GM13977 (cell line): ENCODE measurements at places on chromosomes 11 and 22.

- peak; percentile 28 for DNase-seq
Observed at GRCh38 chr11:112085822-112086421, 634 bp downstream of the TIMM8B start.

DNA sequence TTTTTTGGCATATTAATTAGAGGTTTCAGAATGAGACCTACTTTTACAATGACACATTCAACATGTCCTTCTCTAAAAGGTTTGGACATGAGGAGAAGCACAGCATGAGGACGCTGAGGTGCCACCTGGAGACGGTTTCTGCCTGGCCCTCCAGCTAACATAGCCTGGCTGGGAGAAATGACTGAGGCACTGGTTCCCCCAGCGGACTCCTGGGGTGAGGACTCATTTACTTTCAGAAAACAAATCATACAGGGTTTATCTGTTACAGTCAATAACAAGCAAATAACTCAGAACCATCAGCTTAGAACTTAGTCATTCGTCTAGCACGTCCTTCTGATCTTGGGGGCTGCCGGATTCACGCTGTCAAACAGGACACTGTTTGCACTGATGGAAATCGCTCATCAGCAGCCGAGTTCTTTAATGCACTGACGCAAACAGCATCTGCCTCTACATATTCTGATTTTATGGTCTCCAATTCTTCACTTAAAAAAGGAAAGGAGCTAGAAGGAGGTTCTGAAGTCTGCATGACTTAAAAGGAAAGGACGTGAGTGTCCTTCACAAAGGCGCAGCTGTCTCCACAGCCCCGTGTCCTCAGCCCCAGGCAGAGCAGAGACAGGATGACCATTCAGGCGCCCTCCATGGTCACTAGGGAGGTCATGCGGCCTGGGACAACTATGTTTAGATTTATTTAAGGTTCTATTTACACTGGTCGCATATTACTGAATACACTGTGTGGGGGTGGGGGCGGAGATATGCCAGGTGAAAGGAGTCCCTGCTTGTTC is 44.2 kb downstream of the CERK start:
- no peak for DNase-seq

- DNase-seq: no peak
Observed at GRCh38 chr11:113547739-113548138, 72.5 kb upstream of the DRD2 start.

DNA sequence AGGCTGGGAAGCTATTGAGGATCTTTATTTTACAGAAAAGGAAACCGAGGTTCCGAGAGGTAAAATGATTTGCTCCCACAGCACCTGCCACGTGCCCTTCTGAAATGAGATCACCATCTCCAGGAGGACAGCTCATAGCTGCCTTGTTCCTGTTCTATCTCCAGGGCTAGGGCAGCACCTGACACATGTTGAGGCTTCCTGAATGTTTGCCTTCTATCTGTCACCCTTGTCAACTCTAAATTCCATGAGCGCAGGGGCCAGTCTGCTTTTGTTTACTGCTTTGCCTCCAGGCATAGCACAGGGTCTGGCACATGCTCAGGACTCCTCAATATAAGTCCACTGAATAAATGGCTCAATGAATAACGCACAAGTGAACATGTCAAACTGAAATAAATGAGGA is 24.1 kb downstream of the ASCC2 start:
- DNase-seq: no peak

DNA sequence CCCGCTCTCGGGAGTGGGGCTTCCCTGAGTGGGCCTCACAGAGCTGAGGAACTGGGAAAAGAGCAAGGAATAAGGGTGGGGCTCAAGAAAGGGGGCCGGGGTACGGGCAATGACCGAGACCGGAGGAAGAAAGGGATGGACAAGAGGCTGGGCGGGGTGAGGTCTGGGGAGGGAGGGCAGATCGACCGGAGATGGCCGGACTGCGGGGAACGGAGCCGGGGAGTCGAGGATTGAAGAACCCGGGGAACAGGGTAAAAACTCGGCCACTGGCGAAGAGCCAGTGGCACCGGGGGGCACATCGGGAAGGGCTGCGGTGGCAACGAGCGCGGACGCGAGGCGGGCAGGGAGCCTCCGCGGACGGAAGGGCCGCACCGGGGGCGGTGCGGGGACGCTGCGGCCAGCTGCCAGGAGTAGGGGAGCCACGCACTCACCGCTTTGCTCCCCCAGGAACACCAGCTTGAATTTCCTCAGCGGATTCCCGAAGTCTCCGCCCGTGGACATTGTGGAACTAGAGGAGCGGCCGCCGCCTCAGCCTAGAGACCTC is 667 bp downstream of the RAB6A start:
- DNase-seq: peak; percentile 34

GRCh38 chr11:117045196-117045595 is 53.0 kb downstream of the SIK3 start:
- DNase-seq: no peak
